Daoy (cell line): ENCODE measurements at places on chromosomes 3 and 15. TPM values are rescaled to one million over a fixed set of nuclear protein-coding genes. Genes with fewer than 3 reads are reported as not detected.
A peak's percentile ranks its signal among the peaks of the same experiment; 100 is the strongest.

GRCh38 chr3:162122405-162122804 lies 625.8 kb downstream of the OTOL1 start:
- no peak for DNase-seq

GRCh38 chr15:64149893-64150578 lies 1.5 kb upstream of the SNX22 start:
- no peak for DNase-seq

DNA sequence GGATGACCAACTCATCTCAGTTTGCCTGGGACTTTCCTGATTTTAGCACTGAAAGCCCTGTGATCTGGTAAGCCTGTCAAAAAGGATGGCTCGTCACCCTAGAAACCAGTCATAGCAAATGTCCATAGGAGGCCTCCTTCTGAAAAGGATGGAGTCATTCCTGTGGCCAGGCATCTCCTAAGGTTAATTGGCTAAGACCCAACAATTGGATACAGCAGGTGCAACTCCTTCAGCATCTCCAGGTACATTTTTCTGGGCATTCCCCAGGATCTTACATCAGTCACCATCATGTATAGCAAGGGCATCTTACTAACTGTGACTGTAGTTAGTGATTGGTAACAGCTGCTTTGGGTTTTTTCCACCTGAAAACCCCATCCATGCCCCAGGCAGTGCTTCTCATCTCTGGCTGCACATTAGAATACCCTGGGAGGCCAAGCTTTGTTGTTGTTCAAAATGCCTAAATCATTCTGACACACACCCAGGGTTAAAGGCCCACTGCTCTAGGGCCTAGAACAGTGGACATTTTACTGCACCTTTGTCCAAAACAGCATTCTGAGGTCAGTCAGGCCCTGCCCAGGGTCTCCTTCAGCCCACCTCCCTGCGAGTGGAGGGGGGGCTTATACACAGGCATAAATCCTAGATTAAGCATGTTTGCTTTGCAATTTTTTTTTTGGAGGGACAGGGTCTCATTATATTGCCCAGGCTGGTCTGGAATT lies 28.3 kb upstream of the GALNT15 start:
- DNase-seq: no peak

DNA sequence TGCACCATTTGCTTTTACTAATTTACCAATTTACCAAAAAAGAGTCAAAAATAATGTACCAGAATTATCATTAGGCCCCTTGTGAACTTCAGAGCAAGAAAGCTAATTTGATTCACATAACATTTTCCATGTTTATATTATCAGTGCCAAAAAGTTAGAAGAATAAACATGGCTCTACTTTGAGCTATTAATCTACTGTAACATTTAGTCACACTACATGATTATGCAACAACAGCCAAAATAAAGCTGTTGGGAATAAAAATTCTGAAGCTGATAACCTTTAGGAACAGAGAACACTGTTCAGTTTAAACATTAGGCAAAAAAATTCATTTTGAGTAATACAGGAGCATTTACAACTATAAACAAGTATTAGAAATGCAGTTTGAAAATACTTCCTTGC lies 63.6 kb downstream of the PROS1 start:
- DNase-seq: no peak

DNA sequence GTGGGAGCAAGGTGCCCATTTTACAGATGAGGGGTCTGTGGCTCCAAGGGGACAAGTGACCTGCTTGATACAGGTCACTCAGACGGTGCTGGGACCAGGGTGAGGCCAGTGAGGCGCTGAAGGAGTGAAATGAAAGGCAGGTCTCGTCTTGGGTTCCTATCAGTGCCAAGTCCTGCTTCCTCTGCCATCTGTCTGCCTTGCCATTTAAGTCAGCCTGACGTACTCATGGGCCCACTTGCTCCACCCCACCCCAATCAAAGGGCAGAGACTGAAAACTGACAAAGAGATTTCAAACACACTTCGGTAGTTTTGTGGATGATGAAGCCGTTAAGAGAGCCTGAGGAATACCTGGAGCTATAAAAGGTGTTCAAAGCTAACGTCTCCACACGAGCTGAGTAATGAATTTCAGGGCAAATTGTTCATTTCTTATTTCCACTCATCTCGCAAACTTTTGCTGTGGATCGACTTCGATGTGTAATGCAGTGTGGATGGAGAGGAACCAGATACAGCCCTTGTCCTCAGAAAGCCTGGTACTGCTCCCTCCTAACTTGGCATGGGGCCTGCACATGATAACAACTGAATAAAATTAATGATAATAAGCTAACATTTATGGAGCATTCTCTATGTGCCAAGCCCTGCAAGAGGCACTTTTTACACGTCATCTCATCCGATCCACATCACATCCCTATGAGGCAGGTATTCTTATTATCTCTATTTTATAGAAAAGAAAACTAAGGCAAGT lies 36.6 kb downstream of the ATP2B2 start:
- no peak for DNase-seq

- DNase-seq: peak; percentile 48
These were observed 13.0 kb upstream of the MANF start for GRCh38 chr3:51371943-51372557.

DNA sequence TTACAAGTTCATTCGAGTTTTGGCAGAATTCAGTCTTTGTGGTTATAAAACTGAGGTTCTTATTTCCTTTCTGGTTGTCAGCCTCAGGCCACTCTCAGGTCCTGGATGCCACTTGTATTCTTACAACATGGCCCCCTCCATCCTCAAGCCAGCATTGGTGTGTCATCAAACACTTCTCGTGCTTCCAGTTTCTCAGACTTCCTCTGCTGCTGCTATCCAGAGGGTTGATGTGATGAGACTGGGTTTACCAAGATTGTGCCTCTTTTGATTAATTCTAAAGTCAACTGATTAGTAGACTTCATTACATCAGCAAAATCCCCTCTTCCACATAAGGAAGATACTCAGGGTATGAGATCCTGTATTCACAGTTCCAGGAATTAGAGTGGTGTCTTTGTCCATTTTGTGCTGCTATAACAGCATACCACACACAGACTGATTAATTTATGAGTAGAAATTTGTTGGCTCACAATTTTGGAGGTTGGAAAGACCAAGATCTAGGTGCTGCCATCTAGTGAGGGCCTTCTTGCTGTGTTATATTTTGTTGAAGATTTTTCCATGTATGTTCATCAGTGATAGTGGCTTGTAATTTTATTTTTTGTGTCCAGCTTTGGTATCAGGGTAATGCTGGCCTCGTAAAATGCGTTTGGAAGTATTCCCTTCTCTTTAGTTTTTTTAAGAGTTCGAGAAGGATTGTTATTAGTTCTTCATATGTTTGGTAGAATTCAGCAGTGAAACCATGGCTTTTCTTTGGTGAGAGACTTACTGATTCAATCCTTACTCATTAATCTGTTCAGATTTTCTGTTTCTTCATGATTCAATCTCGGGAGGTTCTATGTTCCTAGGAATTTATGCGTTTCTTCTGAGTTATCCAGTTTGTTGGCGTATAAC lies 11.1 kb downstream of the LRCH3 start:
- peak; percentile 28 for DNase-seq

GRCh38 chr3:189909139-189909538 lies 211.6 kb downstream of the P3H2 start:
- DNase-seq: no peak

DNA sequence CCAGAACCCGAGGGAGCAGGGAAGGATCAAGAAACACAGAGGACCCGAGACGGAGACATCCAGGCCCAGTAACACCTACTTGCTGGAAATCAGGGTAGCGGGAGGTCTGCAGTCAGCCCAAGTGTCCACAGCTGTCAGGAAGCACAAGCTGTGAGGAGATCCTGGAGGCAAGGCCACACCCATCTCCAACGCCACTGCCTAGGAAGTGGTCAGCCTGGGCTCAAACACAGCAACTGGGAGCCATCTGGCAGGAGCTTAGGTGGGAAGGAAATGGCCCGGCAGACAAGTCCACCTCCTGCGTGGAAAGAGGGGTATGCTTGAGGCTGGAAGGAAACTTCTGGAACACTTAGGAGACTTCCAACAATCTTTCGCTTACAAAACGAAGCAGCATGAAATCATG lies 407.1 kb downstream of the VPS13C start:
- peak; percentile 31 for DNase-seq

GRCh38 chr3:90010341-90010740 lies 902.9 kb downstream of the EPHA3 start:
- DNase-seq: no peak

GRCh38 chr15:33160581-33161165 lies 33.8 kb downstream of the FMN1 start:
- no peak for DNase-seq

- no peak for DNase-seq
These were observed 285.7 kb upstream of the STT3B start for GRCh38 chr3:31247063-31247447.

DNA sequence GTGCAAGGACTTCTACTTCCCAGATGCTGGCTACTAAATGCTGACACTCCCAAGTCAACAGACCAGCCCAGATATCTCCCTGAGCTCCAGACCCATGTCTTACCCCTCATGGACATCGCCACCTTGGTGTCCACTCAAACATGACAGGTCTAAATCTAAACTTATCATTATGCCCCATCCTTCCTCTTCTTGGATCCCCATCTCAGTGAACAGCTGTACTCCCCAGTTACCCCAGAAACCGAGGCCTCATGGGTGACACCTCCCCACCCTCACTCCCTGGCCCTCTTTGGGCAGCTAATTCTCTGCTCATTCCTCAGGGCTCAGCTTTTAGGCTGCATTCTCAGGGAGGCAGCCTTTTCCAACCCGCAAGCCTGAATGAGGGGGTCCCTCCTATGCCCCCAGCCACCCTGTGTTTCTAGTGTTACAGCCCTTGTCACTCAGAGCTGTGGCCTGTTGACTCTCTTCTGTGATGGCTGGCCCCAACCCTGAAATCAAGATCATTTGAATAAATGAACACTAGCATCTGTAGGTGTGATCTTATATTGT lies 5.4 kb downstream of the EHD4 start:
- DNase-seq: no peak

- DNase-seq: no peak
These were observed 43.9 kb downstream of the SRGAP3 start for GRCh38 chr3:9205345-9206143.

GRCh38 chr3:52313774-52314188 lies 2.3 kb upstream of the DNAH1 start:
- DNase-seq: peak; percentile 29

GRCh38 chr3:140365872-140366697 lies 311.8 kb upstream of the TRIM42 start:
- no peak for DNase-seq

DNA sequence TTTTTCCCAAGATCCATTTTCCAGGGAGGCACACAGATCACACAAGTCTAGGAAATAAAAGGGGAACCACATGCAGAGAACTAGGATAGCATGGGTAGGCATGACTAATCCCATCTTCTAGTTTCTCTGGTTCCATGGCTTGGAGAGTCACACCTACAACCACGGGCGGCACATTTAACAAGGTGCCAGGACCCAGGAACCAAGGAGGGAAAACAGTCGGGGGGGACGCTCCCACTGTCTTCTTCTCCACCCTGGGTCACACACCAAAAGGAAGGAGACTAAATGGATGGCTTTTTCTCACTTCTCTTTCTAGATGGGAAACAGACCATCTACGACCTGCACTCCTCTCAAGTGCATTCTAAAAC lies 4.6 kb upstream of the SMCO1 start:
- no peak for DNase-seq

DNA sequence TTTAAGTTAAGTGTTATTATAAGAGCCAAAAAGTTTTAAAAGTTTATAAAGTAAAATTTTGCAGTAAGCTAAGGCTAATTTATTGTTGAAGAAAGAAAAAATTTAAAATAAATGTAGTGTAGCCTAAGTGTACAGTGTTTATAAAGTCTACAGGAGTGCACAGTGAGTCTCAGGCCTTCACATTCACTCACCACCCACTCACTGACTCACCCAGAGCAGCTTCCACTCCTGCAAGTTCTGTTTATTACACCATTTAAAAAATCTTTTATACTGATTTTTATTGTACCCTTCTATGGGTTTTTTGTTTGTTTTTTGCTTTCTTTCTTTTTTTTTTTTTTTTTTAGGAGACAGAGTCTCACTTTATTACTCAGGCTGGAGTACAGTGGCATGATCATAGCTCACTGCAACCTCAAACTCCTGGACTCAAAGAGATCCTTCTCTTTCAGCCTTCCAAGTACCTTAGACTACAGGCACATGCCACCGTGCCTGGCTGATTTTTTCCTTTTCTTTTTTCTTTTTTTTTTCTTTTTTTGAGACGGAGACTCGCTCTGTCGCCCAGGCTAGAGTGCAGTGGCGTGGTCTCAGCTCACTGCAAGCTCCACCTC lies 25.9 kb downstream of the CSTA start:
- peak; percentile 26 for DNase-seq

DNA sequence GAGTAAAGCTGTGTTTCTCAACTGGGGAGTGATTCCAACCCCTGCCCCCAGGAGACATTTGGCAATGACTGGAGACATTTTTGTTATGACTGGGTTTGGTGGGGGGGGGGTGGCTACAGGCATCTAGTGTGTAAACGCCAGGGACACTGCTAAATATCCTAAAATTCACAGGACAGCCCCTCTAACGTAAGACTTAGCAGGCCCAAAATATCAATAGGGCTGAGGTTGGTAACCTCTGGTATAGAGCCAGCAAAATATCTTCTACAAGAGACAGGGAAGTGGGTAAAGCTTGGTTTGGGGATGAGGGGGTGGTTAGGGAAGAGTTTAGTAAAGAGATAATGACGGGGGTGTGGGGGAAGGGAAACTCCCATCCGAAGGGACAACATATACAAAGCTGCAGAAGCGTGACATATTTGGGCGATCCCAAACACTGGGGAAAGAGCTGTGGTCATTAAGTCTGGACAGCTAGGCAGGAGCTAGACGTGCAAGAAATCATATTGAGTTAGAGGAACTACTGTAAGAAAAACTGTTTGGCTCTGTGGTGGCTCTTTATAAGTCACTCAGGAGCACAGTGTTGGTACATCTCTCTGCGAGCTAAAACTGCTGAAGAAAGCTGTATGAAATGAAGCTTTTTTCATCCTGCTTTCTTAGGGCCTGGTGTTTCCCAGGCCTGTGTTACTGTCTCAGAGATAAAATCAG lies 697 bp upstream of the TRIM69 start:
- no peak for DNase-seq

DNA sequence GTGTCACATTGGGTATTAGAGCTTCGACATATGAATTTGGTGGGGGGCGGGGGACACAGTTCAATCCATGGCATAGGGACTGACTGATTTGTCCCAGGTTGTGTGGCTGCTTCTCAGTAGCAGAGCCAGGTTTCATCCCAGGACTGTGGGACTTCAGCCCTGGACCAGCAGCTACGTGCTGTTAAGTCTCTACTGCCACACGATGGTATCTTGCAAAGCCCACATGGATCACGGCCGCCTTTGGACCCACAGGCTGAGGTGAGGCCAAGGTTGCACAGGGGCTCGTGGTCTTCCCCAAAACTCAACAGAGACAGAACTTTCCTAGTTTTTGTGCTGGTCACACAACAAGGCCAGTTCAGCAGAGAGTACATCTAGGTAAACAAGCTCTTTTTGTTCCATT lies 97.4 kb downstream of the LRRK1 start:
- no peak for DNase-seq

Gene WDR93
- total RNA-seq: 0.06 TPM in 1 of 2 replicates, not detected in the other

Gene GABRB3
- 3.3 and 6.6 TPM in 2 replicates for total RNA-seq

Gene EBLN2
- total RNA-seq: 2.2 and 3.0 TPM in 2 replicates

Gene ISLR2
- total RNA-seq: not detected in 2 replicates

Gene RAD51
- total RNA-seq: 17.9 and 18.7 TPM in 2 replicates

Gene RAB5A
- total RNA-seq: 19.2 TPM in 2 replicates
